ENCODE measurements at places on chromosomes 11 and 22.

- DNase-seq, result no peak
Observed at GRCh38 chr11:122491509-122491908, 164.0 kb upstream of the UBASH3B start.

DNA sequence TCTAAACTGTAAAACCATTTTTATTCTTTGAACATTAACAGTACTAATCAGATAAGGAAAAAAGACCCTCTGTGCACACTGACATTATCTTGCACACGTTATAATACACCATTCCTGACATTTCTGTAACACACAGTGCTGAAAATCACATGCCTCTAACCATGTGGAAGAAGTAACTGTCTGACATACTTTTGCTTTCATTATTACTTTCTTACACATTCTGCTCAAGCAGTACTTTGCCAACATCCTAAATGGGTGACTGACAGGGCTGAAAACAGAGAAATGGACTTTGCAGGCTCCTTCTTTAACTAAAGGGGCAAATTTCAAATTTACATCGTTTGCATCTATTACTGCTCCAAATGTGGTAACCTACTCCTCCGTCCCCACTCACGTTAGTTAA, 22.8 kb upstream of the TP53AIP1 start:
- no peak for DNase-seq

GRCh38 chr11:119101759-119102423, at the start of gene DPAGT1:
Gene DPAGT1, minus strand, starts transcription at chr11:119101853. Its CDS starts 198 bp downstream, at chr11:119101655.
- peak; percentile 80 for DNase-seq

GRCh38 chr11:114398303-114398920, 1.9 kb downstream of the C11orf71 start:
- no peak for DNase-seq

DNA sequence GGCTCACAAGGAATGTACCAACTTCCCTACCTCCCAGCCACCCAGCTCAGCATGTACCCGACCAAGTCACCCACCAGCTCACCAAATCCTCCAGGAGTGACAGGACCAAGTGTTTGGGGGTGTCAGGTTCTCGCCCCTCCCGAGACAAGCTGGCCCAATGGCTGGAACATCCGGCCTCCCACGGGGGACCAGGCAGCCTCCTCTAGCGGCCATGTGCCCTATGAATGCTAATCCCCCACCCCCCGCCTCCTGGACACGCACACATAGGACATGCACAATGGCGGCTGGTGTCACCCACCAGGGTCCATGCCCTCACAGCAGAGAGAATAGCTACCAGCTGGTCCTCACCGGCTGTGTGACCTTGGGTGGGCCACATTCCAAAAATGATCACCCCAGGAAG, 151.0 kb downstream of the MN1 start:
- DNase-seq, result no peak

DNA sequence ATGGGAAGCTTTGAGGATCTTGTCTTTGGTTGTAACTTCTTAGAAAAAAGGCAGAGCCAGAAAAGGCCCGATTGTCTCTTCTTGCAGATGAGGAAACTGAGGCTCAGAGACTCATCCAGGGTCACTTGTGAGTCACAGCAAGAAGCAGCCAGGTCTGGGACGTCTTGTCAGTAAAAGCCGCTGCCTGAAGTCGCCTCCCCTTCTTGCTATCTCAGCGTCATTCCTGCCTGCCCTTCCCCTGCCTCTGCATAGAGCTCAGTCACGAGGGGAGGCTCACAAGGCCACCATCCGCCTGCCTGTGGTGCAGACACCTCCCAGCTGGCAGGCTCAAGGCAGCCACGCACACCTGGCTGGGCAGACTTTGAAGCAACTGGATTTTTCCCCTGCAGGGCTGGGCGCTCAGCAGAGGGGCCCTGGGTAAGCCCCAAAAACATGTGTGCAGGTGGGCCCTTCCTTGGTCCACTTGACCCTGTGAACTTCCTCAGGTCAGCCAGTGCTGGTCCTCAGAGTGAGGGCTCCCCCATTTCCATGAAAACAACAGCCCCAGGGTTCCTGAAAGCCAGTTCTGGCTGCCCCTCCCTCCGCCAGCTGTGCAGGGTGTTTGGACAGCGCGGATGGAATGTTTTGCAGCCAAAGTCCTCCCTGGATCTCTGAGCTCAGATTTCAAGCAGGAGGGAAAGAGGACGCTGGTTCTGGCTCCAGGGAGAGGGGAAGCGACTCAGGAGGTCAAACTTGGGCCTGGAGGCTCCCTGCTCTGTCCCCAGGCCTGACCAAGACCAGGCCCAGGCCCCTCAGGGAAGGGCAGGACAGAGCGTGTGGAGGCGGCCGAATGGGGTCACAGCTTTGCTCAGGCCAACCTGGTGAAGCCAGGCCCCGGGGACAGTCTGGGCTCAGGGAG, 6.0 kb upstream of the RAB3IL1 start:
- peak; percentile 94 for DNase-seq

GRCh38 chr22:30238661-30239487, 7.7 kb downstream of the LIF start:
- DNase-seq, result no peak

GRCh38 chr11:69615545-69616278, 25.2 kb upstream of the CCND1 start:
- DNase-seq, result peak; percentile 75

GRCh38 chr11:57349491-57350274, 11.5 kb downstream of the P2RX3 start:
- DNase-seq, result peak; percentile 64

DNA sequence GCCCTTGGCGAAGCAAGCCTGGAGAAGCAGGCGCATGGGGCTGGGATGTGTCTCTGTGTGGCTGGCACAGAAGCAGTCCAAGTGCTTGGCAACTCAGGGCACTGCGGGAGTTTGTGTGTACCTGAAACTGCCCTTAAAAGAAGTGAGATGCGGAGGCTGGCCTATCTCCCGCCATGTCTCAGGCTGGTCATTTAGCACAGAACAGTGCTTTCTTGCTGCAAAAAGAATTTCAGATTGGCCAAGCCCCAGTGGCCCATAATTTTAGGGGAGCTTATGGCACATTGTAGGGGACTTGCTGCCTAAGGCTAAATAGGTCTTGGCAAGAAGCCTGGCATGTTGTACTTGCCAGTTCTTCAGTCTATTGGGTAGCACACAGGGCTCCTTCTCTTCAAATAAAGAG, 16.4 kb downstream of the EHF start:
- DNase-seq, result no peak

All from HuH-7.5 (cell line).